ENCODE measurements at places on chromosomes 12 and 14.
A peak's percentile ranks its signal among the peaks of the same experiment; 100 is the strongest.

GRCh38 chr12:27810756-27811155 lies 30.7 kb upstream of the MANSC4 start:
- no peak for DNase-seq

GRCh38 chr12:54377007-54377406 lies 7.5 kb downstream of the ZNF385A start:
- no peak for DNase-seq

GRCh38 chr12:92010853-92011701 lies 134.6 kb downstream of the BTG1 start:
- DNase-seq, result no peak

DNA sequence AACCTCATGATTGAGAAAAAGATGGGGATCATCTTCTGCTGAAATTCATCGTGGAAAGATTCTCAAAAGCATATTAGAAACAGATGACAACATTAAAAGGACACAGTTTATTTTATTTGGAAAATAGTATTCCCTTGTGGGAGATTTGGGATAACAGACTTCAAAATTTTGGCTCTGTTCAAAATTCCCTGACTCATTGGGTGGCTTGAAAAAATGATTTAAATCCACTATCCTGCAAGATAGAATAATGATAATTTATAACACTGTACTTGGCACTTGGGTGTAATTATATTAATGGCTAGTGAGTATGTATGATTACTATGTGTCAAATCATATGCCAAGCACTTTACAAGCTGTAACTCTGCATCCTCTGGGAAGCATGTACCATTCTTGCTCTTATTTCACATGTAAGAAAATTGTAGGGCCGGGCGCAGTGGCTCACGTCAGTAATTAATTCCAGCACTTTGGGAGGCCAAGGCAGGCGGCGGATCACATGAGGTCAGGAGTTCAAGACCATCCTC lies 128.8 kb downstream of the LMNTD1 start:
- no peak for DNase-seq

DNA sequence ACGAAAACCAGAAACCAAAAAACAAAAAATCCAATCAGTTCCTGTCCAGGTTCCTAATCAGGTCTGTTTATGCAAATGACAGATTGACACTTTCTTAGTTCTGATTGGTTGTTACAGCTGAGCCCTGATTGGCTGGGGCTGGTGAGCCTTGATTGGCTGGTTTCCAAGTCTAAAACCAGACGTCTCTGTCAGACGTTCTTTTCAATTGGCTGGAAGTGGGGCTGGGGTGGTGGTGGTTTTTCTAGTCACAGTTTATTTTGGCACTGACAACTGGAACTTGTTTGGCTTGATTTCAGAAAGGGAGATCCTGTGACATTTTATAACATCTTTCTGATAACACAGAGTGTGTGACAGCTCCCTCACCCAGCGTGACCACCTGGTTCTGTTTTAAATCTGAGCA lies 36.1 kb upstream of the PRICKLE1 start:
- no peak for DNase-seq

DNA sequence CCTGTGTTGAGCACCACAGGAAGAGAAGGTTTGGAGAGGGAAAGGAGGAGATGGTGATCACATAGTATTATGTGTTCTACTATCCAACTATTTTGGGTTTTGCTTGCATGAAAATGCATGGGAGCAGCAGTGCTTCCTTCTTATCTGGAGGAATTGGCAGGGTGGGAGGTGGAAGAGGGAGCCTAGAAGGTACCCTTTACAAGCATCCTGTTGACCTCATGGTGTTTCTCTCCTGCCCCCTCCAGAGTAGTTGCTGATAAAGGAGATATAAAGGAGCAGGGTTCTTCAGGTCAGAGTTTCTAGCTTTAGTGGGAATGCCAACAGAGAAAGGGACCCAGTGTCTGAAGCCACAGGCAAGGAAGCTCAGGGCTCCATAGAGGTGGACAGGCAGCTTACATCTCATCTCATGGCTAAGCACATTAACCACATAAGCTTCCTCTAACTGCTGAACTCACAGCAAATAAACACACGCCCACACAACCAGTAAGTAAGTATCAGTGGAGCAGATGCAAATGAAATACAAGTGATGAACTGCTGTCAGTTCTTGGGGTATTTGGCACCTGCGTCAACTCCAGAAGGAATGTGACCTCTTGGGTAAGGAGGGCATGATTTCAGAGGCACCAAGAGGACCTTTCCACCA lies 174.2 kb upstream of the SLC38A2 start:
- no peak for DNase-seq

DNA sequence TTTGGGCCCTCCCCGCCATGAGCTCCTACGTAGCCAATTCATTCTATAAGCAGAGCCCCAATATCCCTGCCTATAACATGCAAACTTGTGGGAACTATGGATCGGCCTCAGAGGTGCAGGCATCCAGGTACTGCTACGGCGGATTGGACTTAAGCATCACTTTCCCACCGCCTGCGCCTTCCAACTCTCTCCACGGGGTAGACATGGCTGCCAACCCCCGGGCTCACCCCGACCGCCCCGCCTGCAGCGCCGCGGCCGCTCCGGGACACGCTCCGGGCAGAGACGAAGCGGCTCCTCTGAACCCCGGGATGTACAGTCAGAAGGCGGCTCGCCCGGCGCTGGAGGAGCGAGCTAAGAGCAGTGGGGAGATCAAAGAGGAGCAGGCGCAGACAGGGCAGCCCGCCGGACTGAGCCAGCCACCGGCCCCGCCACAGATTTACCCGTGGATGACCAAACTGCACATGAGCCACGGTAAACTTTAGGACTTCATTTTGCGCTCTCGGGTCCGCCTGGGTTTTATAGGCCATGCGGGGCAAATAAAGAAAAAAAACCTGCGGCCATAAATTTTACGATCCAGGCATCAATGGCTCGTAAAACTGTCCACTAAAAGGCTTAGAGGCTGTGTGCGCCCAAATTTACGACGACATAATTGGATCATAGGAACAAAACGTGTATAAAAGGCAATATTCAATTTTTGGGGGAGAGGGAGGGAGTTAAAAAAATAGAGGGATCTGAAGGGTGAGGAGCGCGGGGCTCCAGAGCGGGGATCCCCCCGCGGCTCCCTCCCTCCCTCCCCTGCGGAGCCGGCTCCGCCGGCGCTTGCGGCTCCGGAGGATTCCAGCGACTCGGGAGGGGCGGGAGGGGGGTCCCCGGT lies 493 bp downstream of the HOXC5 start:
- peak; percentile 50 for DNase-seq

GRCh38 chr12:45794422-45794821 lies 64.9 kb downstream of the ARID2 start:
- no peak for DNase-seq

DNA sequence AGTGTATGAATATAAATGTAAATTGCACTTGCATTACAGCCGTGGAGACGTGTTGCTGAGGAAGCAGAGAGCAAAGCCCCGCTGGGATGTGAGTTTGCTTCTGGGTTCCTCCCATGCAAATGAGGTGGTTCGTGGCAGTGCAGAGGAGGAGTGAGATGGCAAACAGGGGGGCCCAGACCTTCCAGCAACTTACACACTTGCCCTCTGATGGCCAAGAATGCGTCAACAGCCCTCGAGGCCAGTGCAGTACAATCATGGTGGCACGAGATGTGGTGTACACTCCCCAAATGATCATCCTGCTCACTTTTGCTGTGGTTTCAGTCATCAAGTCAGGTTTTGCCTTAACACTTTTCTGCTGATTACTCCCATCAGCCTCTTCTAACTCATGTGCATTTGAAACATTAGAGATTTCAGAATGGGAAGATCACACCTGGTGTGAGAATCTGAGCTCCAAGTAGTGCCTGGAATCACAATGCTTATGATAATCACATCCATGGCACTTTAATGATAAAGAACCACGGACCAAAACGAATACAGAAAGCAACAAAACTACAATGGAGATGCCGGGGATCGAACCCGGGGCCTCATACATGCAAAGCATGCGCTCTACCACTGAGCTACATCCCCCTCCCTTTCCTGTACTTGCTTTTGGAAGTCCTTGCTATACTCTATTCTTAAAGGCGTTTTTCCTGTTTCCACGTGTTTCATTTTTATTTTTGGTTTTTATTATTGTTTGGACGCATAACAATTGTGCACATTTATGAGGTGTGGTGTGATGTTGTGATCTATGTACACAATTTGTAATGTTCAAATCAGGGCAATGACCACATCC lies 7.0 kb upstream of the UBC start:
- no peak for DNase-seq

- no peak for DNase-seq
Observed at GRCh38 chr12:21710958-21711775, 53.5 kb upstream of the LDHB start.

DNA sequence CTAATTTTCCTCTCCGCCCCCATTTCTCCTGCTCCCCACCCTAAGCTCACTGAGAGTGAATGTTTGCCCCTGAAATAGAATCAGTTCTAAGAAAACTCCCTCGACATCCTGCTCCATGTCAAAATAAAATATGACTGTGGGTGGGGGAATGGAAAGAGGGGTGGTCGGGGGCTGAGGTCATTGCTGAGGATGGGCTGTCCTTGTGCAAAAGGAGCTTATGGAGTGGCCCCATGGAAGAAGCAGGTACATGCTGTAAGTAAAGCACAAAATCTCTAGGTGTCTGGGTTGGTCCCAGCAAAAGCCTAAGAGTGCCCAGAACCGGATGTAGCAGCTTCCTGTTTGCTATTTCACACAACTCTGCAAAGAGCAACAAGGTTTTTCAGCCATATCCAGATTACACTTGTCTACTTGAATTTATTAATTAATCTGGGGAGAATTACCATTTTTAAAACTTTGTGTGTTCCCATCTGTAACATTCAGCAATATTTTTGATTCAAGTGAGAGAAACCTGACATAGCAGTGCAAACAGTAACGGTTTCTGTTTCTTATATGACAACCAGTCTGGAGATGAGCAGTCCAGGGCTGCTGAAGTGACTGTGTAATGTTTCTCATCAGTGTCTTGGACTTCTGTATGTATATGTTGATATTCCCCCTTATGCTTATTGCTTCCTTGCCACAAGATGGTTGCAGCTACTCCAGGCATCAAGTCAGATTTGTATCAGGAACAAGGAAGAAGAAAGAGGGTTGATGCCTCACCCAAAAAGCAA lies 40.4 kb upstream of the GZMB start:
- no peak for DNase-seq

GRCh38 chr12:51815571-51815970 lies 32.9 kb downstream of the FIGNL2 start:
- no peak for DNase-seq

- no peak for DNase-seq
Observed at GRCh38 chr12:112468046-112468445, 49.3 kb downstream of the PTPN11 start.

DNA sequence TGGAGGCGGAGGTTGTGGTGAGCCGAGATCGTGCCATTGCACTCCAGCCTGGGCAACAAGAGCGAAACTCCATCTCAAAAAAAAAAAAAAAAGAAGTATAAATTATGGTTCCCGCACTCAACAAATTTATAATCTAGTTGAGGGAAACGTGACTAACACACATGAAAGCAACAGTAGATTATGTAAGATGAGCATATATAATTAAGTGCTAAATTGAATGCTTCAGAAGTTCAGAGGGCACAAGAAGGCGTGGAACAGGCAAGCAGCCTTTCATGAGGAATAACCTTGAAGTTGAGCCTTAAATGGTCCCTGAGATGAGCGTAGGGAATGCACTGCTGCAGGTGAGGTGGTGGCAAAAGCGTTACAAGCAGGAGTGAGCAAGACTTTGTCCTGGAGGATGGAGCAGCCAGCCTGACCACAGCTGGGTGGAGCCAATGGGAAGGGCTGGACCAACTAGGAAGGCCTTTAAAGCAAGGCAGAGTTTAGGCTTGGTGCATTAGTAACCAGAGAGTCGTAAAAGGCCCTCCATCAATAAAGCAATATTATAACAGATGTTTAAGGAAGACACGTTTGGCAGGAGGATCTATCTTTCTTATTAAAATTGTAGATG lies 30.6 kb upstream of the TUBA1A start:
- DNase-seq, result no peak

DNA sequence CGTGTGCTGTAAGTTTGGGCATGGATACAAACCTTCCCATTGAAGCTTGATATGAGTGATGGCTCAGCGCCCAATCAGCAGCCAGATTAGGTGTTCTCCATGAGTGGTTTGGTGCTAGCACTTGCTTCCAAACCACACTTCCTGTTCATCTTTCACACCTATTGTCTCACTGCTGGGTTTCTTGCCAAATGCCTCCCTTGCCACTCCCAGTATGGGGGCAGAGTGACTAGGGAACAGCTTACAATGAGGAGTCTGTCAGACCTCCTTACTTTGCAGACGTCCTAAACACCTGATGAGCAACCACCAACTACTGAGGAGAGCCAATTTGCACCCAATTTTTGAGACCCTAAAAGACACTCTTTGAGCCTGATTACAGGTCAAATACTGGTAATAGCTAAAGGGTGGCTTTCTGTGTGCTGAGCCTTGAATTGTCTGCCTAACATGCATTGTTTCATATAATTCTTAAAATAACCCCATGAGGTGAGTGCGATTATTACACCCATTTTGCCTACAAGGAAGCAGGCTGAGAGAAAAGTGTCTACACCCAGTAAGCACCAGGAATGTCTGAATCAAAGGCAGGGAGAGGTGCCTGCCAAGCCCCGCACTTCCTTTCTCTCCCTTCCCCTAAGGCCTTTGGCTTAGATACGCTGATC lies 48.4 kb upstream of the FOS start:
- peak; percentile 61 for DNase-seq

DNA sequence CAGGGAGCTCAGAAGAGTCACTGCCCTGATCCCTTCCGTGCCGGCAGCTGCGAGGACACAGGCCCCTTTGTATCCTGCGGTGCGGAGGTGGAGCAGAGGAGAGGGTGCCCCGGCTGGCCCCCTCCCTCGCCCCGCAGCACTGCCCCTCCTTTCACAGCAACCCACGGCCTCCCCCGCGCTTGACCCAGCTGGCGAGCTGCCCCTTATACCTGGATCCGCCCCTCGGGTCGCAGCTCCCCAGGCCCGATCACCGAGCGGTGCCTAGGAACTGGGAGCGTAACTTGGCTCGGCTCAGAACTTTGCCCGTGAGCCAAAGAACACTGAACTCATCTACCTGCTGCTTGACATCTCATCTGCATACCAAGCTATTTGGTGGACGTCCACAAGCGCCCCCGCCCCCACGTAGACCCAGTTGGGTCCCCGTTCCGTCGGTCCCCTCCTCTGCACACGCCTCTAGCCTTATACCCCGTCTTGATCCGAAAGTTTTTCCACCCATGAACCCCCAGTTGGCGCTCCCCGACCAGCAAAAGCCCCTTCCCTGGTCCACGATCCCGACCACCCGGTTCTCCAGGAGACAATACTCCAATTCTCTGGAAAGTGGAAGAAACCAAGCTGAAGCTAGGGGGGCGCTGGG lies 697 bp upstream of the DNAJC14 start:
- no peak for DNase-seq

DNA sequence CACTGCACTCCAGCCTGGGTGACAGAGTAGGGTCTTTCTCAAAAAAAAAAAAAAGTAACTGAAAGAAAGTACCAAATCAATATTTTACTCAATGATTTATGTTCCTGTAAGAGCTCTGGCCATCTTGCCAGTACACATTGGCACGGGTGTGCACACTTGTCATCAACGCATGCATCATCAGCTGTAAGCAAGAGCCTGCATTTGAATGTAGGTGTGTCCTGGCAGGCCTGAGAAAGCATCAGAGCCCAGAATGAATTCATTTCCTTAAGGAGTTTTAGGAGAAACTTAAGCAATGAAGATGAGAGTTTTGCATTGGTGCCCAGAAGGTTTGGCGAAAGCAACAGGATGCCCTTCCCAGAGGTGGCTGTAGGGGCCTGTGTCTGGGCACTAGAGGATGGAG lies 88.5 kb upstream of the FZD10 start:
- DNase-seq, result no peak
